Effector CD4-positive, alpha-beta T cell (primary cell): ENCODE measurements at places on chromosomes 7 and 10.
A peak's percentile ranks its signal among the peaks of the same experiment; 100 is the strongest.

DNA sequence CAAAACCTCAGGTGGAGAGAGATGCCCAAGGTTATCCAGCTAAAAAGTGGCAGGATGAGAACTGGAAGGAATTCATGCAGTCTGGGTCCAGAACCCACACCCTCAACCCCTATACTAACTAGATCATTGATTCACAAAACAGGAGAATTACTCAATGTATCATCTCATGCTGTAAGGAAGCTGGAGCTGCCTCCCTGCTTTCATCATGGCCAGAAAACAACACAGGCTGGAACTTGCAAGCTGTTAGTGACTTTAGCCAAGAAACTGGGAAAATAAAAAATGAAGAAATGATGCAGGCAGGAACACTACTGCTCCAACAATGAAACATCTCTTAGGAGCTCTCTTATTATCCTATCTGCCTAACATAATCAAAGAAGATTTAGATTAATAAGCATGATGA is 619.8 kb upstream of the CELF2 start:
- DNase-seq, result no peak

GRCh38 chr10:103584216-103585010 is 90.9 kb downstream of the NEURL1 start:
- DNase-seq, result peak; percentile 46

DNA sequence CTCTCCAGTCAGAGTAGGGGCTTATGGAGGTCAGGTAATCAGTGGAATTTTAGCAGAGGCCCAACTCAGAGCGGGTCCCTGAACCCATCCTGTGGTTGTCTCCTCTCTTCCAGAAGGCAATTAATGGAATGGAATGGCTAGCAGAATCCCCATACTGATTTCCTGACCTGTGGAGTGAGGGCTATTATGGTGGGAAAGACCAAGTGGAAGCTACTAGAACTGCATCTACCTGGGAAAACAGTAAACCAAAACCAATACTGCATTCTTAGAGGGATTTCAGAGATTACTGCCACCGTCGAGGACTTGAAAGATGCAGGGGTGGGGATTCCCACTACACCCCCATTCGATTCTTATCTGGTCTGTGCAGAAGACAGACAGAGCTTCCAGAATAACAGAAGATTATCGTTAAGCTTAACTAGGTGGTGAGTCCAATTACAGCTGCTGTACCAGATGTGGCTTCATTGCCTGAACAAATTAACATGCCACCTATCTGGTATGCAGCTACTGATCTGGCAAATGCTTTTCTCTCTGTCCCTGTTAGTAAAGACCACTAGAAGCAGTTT is 73.2 kb downstream of the LMBR1 start:
- no peak for DNase-seq

GRCh38 chr10:45235798-45236220 is 79.6 kb downstream of the OR13A1 start:
- no peak for DNase-seq
